AG10803 (cell line): ENCODE measurements at places on chromosomes 16 and 17.
A peak's percentile ranks its signal among the peaks of the same experiment; 100 is the strongest.

GRCh38 chr16:88454523-88454947, 1.5 kb downstream of the ZFPM1 start:
- DNase-seq: no peak

GRCh38 chr17:50360486-50361115, 12.4 kb downstream of the MRPL27 start:
- no peak for DNase-seq

DNA sequence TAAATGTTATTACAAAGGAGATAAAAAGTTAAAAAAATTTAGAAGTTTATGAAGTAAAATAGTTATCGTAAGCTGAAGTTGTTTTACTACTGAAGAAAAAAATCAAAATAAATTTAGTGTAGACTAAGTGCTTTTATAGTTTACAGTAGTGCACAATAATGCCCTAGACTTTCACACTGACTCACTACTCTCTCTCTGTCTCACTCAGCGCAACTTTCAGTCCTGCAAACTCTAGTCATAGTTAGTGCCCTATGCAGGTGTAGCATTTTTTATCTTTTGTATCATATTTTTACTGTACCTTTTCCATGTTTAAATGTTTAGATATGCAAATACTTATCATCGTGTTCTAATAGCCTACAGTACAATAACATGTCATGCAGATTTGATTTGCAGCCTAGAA, 17.7 kb upstream of the TOM1L1 start:
- no peak for DNase-seq

DNA sequence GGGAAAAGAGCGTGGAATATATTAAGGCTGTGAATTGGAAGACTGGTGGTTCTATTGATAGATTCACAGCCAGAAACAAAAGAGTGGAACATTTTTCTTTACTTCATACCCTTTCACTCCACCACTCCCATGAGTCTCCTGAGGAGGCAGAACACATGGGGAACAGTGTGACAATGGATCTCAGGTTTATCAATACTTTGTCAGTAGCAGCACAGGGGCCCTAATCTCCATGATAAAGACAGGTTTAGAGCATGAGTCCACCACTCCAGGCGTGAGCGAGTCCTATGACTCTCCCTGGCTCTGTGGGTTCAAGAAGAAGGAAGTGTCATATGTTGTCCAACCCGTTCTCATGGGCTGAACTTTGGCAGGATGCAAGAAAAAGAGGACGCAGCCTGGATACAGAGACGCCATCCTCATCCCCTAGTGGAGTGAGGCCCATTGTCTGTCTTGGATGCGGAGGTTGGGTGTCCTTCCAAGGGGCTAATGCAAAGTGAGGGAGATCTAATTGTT, 361.2 kb downstream of the TMEM114 start:
- no peak for DNase-seq

DNA sequence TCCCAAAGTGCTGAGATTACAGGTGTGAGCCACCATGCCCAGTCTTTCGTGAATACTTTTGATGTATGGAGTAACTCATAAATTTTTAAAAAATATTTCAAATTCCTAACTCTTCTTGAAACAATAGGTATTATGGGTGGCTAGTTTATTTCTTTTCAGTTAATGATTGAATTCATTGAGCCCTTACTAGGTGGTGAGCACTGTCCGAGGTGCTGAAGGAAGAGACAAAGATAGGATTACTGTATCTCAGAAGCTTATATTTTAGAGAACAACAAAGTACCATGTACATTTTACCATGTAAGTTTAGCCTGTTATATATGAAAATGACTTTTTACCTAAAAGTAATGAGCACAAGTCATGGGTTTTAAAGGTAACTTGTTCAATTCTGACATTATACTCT, 418.3 kb downstream of the NPIPA7 start:
- DNase-seq: no peak

DNA sequence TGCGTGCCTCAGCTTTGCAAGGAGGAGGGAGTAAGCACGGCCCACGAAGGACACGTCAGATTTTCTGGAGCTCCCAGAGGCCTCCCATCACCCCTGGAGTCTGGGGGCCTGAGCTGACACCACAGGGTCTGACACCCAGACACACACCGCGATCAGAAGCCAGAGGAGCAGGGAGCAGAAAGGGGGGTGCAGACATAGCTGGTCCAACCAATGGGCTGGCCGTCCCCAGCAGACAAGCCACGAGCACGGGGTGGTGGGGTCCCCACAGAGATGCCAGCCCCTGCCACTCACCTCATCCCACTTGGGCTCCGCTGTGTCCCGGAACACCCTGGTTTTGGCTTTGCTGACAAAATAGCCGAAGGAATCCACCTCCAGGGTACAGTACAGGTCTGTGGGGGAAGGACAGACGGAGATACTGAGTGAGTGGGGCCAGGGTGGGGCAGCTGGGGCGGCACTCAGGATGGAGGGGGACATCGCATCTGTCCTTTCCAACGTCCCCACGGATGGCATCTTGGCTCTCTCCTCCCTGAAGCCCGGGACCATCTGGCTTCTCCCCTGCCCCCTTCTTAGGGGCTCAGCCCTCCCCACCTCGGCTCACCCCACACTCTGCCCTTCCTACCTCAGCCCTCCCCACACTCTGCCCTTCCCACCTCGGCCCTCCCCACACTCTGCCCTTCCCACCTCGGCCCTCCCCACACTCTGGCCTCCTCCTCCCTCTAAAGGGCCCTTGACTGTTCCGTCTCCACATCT, 53.5 kb downstream of the TIMM22 start:
- DNase-seq: no peak

DNA sequence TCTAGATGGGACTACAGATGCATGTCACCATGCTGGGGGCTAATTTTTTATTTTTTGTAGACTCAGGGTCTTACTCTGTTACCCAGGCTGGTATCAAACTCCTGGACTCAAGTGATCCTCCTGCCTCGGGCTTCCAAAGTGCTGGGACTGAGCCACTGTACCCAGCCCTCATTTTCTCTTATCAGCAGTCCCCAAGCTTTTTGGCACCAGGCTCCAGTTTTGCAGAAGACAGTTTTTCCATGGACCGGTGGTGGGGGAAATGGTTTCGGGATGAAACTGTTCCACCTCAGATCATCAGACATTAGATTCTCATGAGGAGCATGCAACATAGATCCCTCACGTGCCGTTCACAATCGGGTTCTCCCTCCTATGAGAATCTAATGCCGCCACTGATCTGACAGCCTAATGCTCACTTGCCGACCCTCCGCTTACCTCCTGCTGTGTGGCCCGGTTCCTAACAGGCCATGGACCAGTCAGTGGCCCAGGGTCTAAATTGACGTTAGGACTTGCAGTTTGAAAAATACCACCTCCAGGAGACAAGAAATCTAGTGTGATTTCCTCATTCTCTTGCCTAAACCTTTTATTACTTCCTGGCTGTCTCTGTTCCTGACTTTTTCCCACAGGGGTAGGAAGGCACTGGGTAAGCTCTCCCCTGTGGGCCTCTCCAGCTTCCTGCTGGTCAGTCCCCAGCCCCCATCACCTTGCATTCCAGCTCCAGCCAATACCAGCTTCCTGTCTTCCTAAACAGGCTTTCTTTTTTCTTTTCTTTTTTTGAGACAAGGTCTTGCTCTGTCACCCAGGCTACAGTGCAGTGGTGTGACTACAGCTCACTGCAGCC, 9.3 kb upstream of the CNP start:
- DNase-seq: peak; percentile 64

GRCh38 chr16:22225060-22225459, 19.0 kb downstream of the EEF2K start:
- peak; percentile 33 for DNase-seq

DNA sequence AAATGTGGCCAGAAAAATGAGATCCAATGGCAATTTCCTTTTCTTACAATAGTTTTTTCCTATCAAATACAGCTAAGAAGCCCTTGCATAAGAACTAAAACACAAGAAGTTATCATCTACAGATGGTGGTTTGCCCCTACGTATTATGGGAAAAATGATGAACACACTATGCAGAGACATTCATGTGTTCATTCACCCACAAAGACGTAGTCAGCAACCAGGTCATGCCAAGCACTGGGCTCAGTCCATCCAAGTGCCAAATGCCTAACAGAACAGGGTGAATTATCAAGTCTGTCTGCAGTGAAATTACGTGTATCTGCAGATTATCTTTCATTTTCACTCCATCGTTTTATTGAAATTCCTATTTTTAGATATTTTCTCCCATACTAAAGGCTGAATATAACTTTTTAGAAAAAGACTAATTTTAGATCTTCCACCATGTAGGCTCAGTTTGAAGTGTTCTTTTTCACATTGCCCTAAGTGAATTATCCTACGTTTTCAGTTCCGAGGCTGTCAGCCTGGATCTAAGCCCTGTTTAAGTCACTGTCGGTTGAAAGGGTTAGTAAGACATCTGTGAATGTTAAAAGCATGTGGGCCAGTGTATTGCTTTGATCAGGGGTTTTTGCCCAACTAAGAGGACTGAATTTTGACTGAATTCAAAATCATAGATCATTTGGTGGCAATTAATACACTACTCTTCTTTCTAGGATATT, 78.1 kb upstream of the DHX40 start:
- peak; percentile 53 for DNase-seq

- peak; percentile 55 for DNase-seq
Measured at GRCh38 chr17:2025220-2025621, at the start of gene RTN4RL1. Gene RTN4RL1, minus strand, starts transcription at chr17:2025334. Its CDS starts 469 bp downstream, at chr17:2024865.

DNA sequence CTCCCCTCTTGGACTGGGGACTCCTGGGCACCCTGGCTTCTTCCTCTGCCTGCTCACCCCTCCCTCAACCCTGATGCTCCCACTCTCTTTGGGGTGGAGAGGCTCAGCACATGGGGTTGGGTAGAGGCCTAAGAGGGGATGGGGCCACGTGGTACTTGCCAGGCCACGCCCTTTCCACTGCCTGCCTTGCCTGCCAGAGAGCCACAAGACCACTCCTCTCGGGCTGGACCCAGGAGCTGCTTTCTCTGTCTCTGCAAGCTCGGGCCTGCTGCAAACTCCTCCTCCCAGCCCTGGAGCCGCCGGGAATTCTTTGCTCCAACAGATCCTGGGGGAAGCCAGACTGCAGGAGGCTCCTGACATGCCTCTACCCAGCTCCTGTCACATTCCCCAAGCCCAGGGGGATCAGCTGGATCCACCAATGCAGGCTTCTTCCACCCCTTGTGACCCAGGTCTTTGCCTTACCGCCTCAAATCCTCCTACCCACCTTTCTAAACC, 11.8 kb downstream of the DLX4 start:
- DNase-seq: no peak

DNA sequence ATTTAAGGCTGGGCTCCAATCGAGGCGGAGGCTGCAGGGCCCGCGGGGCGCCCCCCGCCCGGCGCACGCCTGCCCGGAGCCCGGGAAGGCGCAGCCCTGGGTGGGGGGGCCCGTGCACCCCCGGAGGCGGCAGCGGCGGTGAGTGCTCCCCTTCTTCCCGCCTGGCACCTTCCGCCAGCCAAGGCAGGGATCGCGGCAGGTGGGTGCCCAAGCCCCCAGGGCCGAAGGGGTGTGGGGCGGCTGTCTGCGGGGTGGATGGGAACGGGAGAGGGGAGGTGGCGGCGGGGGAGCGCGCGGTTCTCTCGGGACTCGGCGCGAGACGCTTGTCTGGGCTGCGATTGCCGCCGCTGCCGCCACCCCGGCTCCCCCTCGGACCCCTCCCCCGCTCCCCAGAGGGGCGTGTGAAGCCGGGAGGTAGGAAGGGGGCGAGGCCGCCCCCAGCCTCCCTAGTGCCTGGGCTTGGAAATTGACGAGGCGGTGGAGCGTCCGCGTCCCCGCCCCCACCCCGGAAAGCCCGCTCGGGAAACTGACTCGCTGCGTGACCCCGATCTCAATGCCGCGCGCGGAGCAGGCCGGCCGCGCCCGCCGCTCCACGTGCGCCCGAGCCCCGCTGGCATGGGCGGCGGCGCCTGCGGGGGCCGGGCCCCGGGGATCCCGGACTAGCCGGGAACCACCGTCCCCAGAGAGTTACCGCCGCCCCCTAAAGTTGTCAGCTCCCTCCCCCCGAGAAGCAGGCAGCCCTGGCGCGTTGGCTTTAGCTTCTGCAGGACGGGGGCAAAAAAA, 231.5 kb downstream of the MRTFB start:
- no peak for DNase-seq

DNA sequence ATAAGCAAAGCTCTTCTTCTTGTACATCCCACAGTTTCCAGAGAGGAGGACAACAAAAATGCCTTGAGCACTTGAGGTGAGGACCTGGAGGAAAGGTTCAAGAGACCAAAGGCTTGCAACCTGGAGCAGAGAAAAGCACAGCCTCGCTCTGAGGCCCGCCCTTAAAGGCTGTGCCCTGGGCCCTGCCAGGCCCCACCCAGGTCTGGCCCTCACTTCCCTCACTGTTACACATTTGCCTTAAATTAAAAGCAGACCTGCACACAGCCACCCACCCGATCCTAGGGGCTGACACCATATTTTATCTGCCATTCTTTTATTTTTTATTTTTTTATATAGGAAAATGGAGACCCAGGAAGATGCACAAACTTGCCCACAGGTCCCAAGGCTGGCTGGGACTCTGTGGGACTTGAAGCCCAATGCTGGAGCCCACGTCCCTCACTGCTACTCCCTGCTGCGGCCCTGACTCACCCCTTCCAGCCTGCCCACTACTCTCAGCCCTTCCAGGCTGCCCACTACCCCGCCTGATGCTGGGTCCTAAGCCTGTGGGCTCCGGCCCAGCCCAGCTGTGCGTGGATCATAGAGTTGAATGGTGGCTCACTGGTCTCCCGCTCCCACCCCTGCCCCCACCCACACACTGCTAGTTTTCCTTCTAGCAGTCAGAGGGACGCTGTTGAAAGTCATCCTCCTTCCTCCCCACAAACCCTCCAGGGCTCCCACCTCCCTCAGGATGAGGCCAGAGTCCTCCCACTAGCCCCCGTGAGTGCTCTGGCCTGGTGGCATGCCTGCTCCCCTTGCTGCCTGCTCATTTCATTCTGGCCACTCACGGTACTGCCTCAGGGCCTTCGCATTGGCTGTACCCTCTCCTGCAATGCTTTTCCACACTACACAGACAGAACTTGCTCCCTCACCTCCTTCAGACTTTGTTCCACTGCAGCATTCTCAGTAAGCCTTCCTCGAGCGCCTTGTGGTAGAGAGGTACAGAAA, 77.6 kb upstream of the MED9 start:
- DNase-seq: peak; percentile 49

GRCh38 chr17:22516861-22517636, 824.7 kb downstream of the KCNJ18 start:
- DNase-seq: no peak

GRCh38 chr17:40103688-40104087, 3.3 kb upstream of the NR1D1 start:
- no peak for DNase-seq

GRCh38 chr17:37146086-37147064, 197.6 kb downstream of the AATF start:
- DNase-seq: no peak

DNA sequence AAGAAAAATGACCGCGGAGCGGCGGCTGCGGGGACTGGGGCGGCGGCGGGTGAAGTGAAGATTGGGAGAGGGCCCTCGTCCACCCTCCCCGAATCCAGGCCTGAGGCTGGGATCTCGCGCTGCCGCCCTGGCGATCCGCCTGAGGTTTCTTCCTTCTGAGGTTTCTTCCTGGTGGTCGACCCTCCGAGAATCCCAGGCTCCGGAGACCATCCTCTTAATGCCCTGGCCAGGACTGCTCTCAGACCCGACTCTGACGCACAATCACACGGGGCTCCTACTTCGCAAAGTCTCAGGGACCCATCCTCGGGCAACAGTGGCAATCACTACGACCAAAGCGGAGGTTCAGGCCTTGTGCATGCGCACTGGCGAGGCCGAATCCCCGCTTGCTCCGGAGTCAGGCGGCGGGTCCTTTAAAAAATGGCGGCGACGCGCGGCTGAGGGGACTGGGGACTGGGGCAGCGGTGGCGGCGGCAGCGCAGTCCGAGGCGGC, 18.0 kb upstream of the KCNJ18 start:
- DNase-seq: no peak

- no peak for DNase-seq
Measured at GRCh38 chr17:76659928-76660655, 16.5 kb upstream of the ST6GALNAC1 start.
